ENCODE measurements at places on chromosomes 6 and 20.

GRCh38 chr6:38131527-38131965 lies 312.0 kb downstream of the ZFAND3 start:
- no peak for DNase-seq

DNA sequence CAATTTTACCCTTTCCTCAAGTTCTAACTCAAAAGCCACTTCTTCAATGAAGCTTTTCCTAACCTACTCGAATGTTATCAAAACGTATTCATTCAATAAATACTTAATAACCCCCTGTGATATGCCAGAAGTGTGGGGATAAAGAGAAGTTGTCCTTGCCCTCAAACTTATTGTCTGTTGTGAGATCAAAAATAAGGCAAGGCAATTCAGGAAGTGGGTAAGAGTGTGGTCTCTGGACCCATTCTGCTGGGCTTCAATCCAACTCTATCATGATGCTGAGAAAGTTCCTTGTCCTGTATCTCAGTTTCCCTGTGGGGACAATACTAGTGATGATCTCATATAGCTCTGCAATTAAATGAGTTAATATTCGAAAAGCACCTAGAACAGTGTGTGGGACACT lies 92.8 kb downstream of the PRDM1 start:
- no peak for DNase-seq

- DNase-seq, result no peak
Observed at GRCh38 chr20:58224097-58224496, 4.4 kb downstream of the ANKRD60 start.

- no peak for DNase-seq
Observed at GRCh38 chr6:25927178-25927577, 3.3 kb downstream of the SLC17A2 start.

DNA sequence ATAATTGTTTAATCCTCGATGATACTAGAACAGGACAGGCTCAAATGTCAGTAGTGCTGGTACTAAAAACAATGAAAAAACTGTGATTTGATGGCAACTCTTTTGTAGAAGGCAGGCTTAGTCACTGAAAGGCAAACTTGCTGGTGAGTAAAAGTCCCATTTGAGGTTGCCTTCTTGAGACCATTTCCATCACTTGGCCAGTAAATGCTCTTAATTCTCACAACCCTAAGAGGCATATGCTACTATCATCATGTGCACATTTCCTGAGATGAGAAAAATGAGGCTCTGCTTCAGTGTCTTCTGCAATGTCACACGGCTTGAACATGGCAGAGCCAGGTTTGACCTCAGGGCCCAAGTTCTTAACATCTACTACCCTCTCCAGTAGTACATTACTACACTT lies 9.9 kb downstream of the AKIRIN2 start:
- DNase-seq, result no peak

- no peak for DNase-seq
Observed at GRCh38 chr6:4091941-4092340, 13.0 kb upstream of the FAM217A start.

DNA sequence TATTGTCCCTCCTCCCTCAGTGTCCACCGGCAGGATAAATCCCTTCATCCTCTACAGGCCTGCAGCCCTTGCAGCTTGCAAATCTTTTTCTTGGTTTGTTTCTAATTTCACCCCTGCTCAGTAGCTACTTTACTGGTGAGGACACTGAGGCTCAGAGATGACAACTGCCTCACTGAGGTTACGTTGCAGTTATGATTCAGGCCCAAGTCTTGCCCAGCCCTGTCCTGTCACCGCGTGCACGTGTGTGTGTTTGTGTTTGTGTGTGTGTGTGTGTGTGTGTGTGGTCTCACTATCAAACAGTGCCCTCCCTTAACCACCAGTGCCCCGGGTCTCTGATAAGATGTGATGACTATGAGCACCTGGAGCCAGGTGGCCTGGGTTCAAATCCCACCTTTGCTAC lies 21.1 kb downstream of the FAM110A start:
- DNase-seq, result no peak

- DNase-seq, result no peak
Observed at GRCh38 chr6:140178520-140178919, 804.1 kb upstream of the CITED2 start.

GRCh38 chr20:36856691-36857635 lies 19.0 kb upstream of the TLDC2 start:
- DNase-seq, result no peak

DNA sequence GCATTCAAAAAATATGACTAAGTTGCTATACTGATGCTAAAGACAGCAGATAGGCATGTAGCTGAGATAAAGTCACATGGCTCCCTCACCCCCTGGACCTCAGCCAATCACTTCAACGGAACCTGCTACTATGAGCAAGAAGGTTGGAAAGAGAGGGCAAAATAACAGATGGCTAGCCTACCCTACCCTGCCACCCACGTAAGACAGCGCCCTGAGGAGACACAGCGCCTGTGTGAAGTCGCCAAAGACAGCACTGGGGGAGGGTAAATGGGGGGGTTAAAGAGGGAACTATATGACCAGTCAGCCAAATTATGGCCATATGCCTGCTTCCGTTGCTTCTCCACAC lies 163.2 kb downstream of the RALGAPA2 start:
- no peak for DNase-seq

DNA sequence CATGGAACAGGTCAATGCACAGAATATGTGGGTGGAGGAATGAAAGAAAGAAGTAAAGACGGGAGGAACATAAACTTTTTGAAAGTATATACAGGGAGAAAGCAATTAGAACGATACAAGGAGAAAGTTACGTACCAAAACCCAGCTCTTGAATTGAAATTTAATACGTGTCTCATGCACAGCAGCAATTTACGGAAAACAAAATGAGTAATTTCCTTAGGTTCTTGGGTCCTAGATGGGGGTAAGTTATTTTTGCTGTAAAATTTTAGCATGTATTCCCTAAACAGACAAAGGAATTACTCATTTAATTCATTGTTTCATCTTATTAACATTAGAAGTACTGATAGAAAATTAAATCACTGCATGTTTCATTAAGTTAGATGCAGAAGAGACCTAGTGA lies 75.8 kb downstream of the PDE10A start:
- no peak for DNase-seq

DNA sequence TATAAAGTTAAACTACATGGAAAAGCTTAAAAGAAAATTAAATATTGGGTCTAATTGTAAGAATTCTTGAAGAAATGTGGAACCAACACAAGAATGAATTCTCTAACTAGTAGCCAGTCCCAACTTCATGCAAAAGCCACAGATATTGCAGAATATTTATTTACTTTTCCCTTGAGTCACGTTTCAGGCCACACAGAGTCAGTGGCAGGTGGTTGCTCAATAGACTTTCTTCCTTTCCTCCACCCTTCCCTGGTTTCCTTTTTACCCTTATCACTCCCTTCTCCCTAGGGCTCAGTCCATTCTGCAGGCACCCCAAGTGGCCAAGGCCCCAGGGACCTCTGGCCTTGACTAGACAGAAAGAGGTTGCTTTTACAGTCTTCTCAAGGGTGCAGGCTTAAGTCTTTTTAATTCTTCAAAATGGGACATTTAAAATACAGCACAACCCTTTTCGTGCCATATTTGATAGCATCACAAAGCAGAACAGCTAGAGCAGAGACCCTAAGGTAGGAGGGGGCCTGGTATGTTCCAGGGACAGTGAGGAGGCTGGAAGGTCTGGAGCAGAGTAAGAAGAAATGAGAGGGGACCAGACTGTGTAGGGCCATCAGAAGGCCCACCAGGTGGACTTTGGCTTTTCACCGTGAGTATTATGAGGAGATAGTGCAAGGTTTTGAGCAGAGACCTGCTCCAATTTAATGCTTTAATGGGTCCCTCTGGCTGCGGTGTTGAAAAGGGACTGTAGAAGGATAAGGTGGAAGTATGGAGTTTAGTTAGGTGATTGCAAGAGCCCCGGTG lies 65.0 kb downstream of the HDDC2 start:
- no peak for DNase-seq

DNA sequence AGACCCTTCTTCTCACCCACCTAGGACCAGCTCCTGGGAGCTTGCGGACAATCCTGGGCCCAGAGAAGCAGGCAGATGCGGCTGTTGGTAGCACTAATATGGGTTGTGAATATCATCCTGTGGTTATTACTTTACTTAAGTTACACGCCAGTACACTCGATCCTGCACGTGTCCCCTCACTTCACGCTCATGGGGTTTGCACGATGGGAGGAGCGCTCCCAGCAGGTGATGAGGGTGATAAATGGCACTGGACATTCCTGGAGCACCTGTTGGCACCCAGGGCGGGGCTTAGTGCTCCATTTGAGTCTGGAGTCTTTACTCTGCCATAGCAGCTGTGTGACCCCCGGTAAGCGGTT lies 335.1 kb downstream of the PREX1 start:
- DNase-seq, result no peak

DNA sequence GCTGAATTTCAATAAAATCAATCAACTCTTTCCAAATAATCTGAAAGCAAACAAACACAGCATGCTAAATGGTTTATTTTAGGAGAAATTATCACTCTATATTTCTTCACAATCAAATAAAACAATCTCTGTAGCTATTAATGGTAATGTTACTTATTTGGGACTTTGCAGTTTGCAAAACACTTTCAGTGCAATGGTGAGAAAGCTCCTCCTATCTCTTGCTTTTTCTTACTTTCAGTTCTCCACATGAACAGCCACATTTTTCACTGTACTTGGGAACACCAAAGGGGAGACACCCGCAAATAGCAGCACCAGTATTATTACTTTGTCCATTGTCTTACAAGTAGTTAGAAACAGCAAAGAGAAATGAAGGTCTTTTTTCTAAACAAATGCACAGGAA lies 92.4 kb downstream of the DST start:
- DNase-seq, result no peak

DNA sequence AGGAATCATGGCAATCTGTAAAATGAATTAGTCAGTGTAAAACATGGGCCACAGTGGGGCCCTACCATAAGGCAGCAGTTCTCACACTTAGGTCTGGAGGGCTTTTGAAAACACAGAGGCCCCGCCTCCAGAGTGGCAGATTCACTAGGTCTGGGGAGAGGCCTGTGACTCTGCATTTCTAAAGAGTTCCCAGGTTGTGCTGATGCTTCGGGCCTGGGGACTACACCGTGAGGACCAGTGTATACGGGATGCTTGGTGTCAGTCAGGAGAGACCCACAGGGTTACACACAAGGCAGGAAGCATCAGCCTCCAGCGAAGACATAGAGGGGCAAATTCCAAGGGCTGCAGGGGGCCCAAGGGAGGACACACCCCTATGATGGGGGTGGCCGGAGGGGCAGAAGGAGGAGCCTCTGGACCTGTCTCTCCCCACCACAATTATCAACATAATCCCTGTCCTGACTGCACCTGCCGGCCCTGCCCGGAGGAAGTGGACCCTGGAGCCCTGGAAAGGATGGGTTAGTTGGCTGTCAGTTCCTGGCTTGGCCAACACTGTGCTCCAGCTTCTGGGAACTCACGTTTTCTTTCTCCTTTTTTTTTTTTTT lies 46.7 kb downstream of the FGD2 start:
- DNase-seq, result no peak

DNA sequence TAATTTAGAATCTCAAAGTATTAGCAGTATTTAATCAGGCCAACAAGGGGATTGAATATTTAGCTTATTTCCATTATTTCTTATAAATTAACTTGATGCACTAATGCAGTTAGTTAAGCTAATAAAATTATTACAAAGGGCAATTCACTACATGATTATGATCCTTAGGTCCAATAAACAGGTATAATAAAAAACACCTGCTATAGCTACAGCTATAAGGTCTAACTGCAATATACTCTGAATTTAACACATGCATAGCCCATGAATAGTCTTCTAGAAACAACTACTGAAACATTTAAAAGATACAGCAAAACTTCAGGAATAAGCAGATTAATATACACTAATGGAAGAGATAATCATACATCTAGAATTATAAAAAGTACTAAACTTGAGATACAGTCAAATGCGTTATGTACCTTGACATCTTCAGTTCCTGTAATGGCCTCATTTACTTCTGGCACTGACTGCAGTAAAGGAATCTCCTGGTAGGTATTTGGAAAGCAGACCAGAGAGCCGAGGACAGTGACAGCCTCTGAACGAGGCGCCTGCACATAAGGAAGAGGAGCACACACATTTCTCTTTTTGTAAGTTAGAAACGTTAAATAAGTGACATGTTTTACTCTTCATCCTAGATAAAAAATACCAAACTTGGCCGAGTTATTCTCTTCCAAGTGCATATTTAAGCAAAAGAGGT lies 168.5 kb downstream of the INSM1 start:
- no peak for DNase-seq

- no peak for DNase-seq
Observed at GRCh38 chr6:125188037-125188436, 34.5 kb downstream of the TPD52L1 start.

DNA sequence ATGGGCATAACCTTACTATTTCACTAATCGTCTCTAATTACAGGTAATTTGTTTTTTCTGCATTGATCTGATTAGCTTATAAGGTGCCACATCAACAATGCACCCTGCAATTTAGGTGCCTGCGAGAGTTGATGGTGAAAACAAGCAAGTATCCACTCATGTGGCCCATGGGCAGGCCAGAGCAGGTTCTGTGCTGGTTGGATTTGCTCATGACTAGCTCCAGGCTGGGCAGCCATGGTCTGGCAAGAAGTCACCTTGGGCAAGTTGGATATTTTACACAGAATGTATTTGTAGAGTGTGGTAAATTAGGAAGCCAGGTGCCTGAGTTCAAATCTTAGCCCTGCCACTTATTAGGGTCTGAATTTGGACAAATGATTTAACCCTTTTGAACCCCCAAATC lies 25.3 kb downstream of the RAB44 start:
- DNase-seq, result no peak

DNA sequence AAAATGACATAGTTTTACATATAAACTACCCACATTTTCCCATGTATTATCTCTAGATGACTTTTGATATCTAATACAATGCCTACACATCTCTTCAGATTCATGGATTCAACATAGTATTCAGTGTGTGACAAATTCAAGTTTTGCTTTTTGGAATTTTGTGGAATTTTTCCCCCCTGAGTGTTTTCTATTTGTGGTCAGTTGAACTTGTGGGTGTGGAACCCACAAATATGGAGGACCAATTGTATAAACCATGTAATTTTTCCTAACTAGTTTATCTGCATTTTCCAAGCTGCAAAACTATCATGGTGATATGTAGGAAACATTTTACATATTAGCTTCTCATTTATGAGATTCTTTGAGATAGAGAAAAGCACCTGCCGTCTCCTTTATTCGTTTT lies 374.3 kb upstream of the SOX4 start:
- DNase-seq, result no peak

GRCh38 chr20:44123251-44123650 lies 63.7 kb downstream of the JPH2 start:
- no peak for DNase-seq

DNA sequence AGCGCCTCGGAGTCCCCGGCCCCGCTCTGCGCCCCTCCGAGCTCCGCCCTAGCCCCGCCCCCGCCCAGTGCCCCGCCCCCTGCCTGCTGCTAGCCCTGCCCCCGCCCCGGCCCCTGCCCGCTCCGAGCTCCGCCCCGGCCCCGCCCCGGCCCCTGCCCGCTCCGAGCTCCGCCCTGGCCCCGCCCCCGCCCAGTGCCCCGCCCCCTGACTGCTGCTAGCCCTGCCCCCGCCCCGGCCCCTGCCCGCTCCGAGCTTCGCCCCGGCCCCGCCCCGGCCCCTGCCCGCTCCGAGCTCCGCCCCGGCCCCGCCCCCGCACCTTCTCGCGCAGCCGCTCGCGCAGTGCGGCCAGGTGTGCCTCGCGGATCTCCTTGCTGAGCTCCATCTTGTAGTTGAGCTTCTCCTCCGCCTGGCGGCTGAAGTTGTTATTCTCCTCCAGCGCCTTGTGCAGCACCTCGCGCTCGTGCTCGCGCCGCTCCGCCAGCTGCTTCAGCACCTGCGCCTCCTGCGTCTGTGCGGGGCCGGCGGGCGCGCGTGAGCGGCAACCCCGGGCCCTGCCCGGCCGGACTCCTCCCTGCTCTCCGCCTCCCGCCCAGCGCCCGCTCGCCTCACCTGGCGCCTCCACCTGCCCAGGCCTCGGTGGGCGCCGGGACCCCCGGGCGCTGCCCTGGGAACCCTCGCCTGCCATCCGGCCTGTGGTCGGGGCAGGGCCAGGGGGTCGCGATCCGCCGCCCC lies 11.3 kb downstream of the STMN3 start:
- DNase-seq, result peak; percentile 97

All from stimulated activated CD4-positive, alpha-beta T cell treated with anti-CD3 and anti-CD28 coated beads, Interleukin-2, amount 100 ng/mL, for 4 hours (primary cell).